ENCODE measurements at places on chromosomes 1 and 21.

DNA sequence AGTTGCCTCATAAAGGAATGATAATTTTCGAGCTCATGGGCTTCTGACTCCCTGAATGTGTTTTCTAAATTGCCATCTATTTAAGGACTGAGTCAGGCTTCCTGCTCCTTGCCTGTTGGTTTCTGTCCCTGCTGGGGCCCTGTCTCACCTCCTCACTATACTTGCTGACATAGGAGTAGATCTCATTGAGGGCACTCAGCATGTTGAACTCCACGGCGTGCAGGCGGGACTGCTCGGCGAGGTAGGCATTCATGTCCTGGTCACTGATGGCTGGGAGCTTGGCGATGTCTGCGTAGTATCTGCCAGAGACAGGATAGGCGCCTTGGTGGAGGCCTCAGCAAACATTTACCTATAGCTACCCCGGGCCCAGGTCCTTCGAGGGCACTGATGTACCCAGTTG is 116.9 kb upstream of the CD34 start:
- no peak for DNase-seq

- no peak for DNase-seq
Observed at GRCh38 chr1:221878134-221878533, 136.2 kb upstream of the DUSP10 start.

DNA sequence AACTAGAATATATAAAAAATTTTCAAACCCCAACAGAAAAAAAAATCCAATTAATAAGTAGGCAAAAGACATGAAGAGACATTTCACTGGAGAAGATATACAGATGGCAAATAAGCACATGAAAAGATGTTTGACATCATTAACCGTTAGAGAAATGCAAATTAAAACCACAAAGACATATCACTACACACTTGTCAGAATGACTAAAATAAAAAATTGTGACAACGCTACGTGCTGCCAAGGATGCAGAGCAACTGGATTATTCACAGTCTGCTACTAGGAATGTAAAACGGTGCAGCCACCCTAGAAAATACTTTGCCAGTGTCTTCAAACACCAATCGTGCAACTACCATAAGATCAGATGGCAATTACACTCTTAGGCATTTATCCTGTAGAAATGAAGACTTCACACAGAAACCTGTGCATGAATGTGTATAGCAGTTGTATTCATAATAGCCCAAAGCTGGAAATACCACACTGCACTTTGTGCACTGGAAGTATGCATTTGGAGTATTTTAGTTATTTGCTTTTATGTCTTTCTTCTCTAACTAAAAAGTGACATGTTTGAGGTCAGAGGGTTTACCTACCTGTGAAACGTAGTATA is 75.3 kb upstream of the PALMD start:
- no peak for DNase-seq

- DNase-seq: no peak
Observed at GRCh38 chr1:164723296-164723798, 164.4 kb downstream of the PBX1 start.

- no peak for DNase-seq
Observed at GRCh38 chr1:202075389-202075788, 47.3 kb upstream of the GPR37L1 start.

DNA sequence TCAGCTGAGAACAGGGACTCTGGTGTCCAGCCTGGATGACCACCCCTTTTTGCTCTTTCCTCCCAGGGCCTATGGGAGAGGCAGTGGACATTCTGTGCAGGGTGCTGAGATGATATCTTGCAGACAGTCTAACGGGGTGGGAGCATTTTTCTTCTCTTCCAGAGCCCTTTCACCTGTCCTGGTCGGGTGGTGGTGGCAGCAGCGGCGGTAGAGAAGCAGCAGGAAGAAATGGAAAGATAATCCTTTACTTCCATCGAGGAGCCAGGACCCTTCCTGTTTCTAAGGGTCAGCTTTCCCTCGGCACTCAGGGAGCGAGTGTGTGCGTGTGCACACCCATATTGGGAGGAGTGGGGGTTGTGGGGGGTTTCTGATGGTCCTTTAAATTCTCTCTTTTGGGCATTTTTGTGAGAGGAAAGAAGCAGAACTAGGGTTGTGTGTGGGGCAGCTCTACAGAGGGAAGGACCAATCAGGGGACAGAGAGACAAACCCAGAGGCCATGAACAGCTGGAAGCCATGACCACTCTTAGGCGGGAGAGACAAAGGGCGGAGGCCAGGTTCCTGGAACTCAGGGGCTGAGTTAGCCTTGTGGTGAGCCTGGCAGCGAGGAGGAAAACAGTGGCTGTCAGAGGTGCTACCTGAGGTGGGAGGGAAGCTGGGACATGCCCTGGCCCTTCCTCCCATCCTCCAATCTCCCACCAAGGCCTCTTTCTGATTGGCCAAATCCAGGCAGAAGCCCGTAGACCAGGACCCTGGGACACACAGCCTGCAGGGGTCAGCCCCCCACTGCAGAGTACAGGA is 31.2 kb upstream of the CSF3R start:
- no peak for DNase-seq

DNA sequence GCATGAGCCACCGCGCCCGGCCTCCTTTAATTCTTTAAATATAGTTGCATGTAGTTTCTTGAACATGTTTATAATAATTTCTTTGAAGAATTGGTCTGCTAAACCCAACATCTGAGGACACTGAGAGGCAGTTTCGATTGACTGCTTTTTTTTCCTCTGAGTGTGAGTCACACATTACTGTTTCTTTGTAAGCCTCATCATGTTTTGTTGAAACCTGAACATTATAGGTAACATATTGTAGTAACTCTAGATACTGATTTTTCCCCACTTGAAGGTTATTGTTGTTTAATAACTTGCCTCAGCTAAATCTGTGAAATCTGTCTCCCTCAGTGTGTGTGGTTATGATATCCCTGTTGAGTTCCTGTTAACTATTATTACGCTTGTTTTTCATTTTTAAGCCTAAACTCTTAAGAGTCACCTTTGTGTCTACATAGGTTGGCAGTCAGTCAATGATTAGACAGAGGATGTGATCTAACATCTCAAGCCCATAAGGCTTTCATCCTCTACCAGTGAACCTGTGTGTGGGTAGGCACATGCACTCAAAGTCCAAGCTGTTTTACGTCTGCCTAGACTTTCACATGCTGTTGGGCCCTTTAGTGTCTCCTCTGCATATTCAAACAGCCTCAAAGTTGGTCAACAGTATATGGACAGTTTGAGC is 155.5 kb downstream of the KCNH1 start:
- no peak for DNase-seq

- DNase-seq: peak; percentile 34
Observed at GRCh38 chr21:36134803-36135390, at the start of gene CBR3. TSS of gene CBR3 (plus strand) at chr21:36135079. CDS start at chr21:36135193, 114 bp downstream.

GRCh38 chr1:228478912-228479711 is 8.1 kb upstream of the RNF187 start:
- no peak for DNase-seq
